ENCODE measurements at places on chromosomes 2 and 18.

GRCh38 chr2:239778042-239778851, 246.9 kb downstream of the NDUFA10 start:
- no peak for DNase-seq

DNA sequence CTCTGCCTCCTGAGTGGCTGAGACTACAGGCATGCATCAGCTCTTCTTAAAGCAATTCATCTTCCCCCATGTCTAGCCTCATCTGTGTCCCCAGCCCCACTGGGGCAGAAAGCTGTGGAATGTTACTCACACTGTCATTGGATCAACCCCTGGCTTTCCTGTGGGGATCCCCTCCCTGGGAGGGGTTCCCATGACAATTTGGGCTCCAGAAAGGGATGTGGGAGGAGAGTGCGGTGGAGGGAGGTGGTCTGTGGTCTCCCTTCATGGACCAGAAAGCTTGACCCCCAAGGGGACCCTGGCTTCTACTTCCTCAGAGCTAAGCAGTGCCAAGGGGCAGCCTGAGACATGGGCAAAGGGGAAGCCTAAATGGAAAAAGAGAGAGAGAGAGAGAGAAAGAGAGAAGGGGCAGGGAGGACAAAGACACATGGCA, 1.3 kb downstream of the NGEF start:
- DNase-seq: no peak

- DNase-seq: no peak
These were observed 69.7 kb downstream of the PRPF40A start for GRCh38 chr2:152647552-152647951.

DNA sequence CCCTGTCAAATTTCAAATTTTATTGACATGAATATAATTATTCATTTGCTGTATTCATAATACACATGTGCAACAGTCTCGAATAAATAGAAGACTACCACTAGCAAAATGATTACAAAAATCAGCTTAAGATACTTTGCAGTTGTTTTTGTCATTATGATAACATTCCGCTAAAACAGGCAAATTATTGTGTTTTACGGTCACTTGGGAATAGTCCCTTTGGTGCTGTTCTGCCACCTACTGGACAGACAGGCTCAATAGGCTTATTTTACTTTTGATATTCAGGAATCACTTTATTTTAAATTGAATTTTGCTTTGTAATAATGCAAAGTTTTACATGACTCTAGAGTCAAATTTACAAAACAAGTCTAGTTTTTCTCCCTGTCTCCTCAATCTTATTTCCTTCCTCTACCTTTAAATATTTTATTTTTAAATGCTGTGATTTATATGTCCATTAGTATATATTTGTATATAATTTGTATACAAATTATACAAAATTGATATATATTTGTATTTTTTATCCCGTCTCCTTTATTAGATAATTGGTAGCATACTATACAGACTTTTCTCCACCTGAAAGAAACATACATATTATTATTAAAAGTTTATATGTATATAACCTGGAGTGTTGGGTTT, 456.3 kb downstream of the DLGAP1 start:
- DNase-seq: no peak

GRCh38 chr2:86081724-86082123, 24.0 kb downstream of the POLR1A start:
- no peak for DNase-seq

- DNase-seq: no peak
These were observed 122.9 kb upstream of the UNC80 start for GRCh38 chr2:209648714-209649113.
